Fibroblast of skin of left biceps (primary cell): ENCODE measurements at places on chromosomes 3 and 15.

- DNase-seq = no peak
Measured at GRCh38 chr3:142888481-142889211, at the start of gene PCOLCE2. TSS of gene PCOLCE2 (minus strand) at chr3:142889083. CDS start at chr3:142888896, 187 bp downstream.

GRCh38 chr15:74982183-74982582, 13.2 kb upstream of the SCAMP5 start:
- no peak for DNase-seq

GRCh38 chr3:7536510-7536909, 675.6 kb downstream of the GRM7 start:
- DNase-seq = no peak

DNA sequence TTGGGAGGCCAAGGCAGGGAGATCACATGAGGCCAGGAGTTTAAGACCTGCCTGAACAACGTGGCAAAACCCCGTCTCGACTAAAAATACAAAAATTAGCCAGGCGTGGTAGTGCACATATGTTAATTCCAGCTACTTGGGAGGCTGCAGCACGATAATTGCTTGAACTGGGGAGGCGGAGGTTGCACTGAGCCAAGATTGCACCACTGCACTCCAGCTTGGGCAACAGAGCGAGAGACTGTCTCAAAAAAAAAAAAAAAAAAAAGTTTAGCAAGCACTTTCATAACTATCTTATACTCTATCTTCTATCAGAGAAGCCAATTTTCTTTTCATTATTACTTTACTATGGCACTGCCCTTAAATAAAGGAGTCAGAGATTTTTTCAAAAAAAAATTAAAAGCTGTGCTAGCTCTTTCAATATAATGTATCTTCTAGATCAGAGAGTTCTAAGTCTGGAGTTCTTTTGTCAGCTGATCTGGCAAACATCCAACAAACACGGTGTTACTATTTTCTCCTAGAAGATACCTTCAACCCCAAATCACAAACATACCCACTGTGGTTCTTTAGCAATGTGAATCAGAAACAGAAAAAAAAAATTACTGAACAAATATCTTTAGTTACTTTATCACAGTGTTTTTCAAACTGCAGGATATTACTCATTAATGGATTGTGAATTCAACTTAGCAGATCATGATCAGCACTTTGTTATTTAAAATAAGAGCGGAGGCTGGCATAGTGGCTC, 3.0 kb downstream of the ZNF770 start:
- no peak for DNase-seq

DNA sequence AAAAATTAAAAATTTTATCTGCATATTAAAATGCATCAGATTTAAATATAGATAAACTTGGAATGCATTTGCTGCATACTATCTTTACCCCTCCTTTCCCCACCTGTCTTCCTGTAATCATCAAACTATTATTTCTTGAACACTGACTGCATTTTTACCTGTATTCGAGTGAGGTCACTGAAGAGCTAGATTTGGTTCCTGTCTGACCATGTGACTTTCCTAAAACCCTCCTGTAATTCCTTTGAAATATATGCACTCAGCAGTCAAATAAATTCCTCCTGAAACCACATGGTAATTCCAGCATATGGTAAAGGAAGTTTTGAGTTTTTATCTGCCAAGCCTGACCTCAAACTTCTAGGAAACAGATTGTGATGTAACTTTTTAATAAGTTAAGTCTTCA, 445.6 kb upstream of the FRG2C start:
- no peak for DNase-seq

- DNase-seq = no peak
Measured at GRCh38 chr3:5476403-5476802, 288.9 kb downstream of the EDEM1 start.

GRCh38 chr15:79310612-79310984, 314 bp upstream of the TMED3 start:
- no peak for DNase-seq

DNA sequence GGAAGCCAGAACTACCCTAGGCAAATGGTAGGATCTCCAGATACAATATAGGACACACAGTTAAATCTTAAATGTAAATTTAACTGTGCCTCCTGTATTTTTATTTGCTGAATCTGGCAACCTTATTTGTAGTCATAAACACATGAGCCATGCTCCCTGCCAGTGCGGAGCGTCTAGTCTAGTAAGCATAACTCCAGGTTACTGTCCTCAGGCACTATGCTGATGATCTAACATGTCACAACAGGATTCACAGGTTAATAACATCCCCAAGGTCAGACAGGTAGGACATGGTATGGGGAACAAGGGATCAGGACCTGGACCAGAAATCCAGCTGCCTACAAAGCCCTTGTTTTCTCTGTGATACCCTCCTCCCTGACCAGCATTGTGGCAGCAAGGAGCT, 305.1 kb downstream of the CACNA2D3 start:
- DNase-seq = no peak

GRCh38 chr3:194543550-194543949, 56.7 kb upstream of the ATP13A3 start:
- DNase-seq = no peak

GRCh38 chr15:58549013-58549784, 117.4 kb downstream of the LIPC start:
- DNase-seq = no peak

GRCh38 chr15:46607077-46607476, 972.2 kb downstream of the SQOR start:
- no peak for DNase-seq

GRCh38 chr3:78893161-78893560, 874.6 kb downstream of the ROBO1 start:
- DNase-seq = no peak

DNA sequence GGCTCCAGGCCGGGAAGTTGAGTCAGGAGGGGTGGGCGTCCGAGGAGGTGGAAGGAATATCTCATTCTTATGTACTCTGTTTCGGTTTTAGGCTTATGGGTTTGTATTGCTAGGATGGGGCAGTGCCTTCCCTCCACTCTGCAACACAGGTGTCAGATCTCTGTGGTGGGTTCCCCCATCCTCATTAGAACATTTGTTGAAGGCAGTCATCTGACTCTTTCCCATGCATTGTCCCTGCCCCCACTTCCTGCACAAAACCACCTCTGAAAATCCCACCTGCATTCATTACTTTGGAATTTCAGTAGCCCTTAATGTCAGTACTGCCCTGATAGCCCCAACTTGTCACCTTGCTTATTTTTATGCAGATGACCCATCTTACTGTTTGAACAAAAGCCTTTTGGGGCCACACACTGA, 29.5 kb downstream of the GYG1 start:
- DNase-seq = no peak

DNA sequence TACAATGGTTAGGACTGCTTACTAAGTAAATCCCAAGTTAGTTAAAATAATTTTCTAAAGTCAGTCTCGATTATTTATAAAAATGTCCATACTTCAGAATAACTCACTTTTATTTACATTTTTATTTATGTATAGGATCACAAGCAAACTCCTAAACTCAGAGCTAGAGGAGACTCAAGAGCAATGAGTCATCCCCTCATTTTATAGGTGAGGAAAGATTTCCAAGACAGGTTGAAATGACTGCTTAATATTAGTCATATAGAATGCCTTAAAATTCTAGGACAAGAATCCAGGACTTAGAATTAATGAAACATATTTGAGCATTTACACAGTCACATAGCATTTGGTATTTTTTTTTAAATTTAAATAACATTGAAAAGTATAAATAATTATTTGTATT, 983.8 kb downstream of the SI start:
- no peak for DNase-seq

GRCh38 chr15:30991255-30992235, at the start of gene MTMR10:
TSS of gene MTMR10 (minus strand) at chr15:30991628. CDS start at chr15:30991506, 122 bp downstream.
- peak; percentile 33 for DNase-seq

GRCh38 chr3:194487289-194488054, 670 bp upstream of the ATP13A3 start:
- DNase-seq = no peak

- DNase-seq = no peak
Measured at GRCh38 chr3:81293156-81293555, 468.3 kb downstream of the GBE1 start.

DNA sequence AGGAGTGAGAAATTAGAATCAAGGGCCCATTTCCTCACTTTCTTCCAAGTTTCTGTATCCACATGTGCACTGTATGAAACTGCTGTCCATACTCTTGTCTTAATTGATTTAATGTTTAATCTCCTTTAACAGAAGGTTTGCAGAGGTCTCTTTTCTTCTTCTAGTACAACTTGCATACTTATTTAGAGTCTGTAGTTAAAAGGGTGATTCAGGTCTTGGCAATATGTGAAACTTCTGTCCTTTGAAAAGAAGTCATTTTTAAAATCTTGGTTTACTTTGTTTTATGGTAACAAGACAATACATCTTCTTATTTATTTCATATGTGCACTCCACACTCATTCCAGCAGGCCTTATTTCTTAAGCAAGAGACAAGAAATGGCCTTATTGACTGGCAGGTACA, 25.8 kb downstream of the TMEM45A start:
- no peak for DNase-seq

GRCh38 chr3:126467611-126467955, 8.1 kb downstream of the ZXDC start:
- DNase-seq = no peak

- no peak for DNase-seq
Measured at GRCh38 chr3:150797155-150797554, 34.2 kb upstream of the SIAH2 start.

DNA sequence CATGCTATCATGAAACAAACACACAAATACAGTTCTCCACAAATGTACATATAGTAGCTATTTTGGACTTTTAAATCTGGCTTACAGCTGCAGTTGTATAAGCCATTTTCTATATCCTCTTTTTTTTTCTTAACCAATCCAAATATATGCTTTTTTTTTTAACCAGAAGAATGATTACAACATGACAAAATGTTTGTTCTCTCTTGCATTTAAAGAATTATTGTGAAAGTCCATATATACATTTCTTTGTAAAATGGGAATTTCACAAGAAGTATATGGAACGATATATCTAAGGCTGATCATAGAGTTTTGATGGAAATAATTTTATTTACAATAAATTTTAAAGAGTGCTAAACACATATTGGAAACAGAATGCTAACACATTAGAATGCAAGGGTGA, 95.6 kb downstream of the CD200R1L start:
- DNase-seq = no peak

DNA sequence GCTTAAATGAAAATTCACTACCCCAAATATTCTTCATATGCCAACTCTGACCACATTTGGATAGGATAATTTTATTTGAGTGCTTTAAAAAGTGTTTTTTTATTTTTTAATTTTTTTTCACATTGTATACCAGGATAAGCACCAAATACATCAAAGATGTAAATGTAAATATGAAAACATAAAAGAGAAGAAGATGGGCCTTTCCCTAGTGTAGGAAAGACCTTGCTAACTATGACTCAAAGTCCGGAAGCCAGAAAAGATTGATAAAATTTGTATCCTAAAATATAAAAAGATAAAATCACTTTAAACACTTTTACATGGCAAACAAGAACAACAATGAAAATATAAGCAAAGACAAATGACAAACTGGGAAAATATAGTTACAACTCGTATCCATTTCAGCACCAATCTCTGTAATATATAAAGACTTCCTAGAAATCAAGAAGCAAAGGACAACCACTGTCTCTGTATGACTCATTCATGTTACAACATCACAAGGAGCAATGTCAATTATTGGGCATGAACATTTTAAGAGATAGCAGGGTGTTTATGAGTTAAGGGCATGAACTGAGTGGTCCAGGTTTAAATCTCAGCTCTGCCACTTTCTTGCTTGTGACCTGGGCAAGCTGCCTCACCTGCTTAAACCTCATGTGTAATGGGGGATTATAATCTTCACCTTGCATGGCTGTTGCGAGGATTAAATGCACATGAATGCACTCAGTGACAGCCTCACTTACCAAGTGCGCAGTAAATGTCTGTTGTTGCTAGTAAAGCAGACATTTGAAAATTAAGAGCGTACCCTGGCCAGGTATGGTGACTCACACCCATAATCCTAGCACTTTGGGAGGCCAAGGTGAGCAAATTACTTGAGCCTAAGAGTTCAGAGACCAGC, 25.3 kb upstream of the ARHGEF3 start:
- no peak for DNase-seq

DNA sequence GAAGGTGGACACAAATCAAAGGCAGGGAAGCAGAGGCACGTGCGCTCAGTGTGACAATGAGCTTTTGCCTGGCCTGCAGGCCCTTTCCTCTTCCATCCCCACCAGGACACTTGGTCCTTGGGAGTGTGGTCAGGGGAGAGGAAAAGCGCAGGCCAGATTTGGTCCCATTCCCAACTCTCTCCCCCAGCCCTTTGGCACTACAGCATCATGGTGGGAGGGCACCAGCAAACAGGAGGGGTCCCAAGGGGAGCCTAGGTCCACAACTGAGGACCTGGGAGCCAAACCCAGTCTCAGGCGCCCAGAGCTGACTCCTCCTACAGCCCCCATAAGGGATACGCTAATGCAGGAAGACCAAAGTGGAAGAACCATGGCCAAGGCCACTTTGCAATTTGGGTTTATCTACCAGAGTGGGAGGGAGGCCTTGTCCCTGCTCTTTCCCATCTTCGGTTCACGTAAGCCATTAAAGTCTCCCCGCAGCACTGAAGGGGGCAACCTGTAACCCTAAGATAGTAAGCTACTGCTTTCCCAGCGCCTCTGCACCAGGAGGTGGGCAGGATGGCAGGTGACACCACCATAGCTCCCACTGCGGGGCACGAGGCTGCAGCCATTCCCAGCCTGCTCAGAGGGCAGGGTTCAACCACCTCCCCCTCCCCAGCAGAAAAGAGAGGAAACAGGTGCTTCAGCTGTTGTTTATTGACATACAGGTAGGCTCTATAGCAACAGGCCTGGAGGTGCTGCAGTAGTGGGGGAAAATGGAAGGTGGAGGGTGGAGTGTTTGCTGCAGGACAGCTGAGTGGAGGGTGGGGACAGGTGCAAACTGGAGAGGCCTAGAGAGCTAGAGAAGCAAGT, 993 bp upstream of the GRAMD2A start:
- no peak for DNase-seq

- DNase-seq = peak; percentile 36
Measured at GRCh38 chr15:42273900-42274701, 868 bp upstream of the TMEM87A start.

DNA sequence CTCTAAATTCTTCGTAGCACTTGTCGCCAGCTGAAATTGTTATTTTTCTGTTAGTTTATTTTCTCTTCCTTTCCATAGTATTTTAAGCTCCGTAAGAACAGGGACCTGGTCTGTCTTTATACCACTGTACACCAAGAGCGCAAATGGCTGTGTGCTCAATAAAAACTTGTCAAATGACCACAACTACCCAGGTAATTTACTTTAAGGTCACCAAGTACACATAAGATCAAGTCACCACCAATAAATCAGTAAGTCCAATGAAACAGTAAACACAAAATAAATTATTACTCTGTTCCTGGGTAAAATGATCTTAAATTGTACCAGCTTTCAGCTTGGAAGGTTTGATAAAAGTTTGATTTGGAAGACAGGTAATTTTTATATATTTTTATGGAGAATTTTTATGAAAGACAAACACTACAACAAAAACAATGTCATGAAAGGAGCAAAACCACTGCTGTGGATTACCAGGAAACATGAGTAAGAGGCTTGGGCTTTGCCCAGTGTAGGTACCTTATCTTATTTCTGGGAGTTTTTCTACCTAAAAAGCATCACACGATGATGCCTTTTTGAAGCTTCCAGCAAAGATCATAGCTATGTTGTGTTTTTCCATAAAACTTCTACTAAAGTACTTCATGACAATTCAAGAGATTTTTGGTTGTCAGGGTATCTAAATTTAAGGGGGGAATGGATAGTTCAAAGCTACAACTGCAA, 406.8 kb downstream of the SHQ1 start:
- DNase-seq = no peak
